ENCODE measurements at places on chromosomes 11 and 22. TPM values are rescaled to one million over a fixed set of nuclear protein-coding genes. Genes with fewer than 3 reads are reported as not detected.

The CD3D gene
- not detected for total RNA-seq

The PACS1 gene
- total RNA-seq = 28.2 TPM

The LYVE1 gene
- 64.6 TPM for total RNA-seq

The MS4A12 gene
- not detected for total RNA-seq

DNA sequence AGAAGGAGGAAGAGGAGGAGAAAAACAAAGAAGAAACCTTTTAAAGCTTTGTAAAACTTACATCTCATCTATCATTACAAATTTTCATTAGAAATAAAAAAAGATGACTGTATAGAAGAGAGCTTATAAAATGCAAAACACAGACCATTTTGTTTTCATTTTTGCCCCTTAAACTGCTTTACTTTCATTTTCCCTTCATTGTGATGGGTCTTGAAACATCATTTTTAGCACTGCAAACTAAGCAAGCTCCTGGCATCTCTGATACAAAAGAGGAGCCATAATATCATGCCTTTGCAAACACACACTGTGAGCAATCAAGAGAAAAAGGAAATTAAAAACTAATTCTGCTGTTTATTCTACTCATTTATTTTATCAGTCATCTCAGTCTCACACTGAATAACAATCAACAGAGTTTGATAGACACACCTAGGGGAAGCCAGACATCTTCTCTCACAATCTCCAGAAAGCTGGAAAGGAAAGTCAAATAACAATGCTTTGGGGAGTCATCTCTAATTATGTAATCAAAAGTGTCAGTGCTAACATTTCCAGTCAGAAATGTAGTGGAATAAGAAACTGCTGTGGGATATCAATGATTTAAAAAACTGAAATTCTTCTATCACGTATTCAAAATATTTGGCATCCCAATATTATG lies 467.7 kb upstream of the FAT3 start:
- no peak for DNase-seq

GRCh38 chr11:2670541-2671100 lies 29.2 kb downstream of the KCNQ1OT1 start:
- no peak for DNase-seq

DNA sequence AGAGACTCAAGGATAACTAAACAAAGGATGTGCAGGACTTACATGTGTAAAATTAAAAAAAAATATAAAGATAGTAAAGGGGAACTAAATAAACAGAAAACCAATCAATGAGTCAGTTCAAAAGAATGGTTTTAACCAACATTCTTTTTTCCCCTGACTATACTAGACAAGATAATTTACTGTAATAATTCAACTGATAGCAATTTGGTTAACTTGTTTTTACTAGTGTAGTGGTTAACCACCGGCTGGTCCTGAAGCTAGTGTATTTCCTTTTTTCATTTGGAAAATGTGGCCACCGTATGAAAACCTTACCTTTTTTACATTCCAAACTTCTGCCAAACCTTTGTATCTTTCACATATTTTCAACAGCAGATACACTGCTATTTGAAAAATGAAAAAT lies 123.1 kb downstream of the ARHGAP42 start:
- no peak for DNase-seq

DNA sequence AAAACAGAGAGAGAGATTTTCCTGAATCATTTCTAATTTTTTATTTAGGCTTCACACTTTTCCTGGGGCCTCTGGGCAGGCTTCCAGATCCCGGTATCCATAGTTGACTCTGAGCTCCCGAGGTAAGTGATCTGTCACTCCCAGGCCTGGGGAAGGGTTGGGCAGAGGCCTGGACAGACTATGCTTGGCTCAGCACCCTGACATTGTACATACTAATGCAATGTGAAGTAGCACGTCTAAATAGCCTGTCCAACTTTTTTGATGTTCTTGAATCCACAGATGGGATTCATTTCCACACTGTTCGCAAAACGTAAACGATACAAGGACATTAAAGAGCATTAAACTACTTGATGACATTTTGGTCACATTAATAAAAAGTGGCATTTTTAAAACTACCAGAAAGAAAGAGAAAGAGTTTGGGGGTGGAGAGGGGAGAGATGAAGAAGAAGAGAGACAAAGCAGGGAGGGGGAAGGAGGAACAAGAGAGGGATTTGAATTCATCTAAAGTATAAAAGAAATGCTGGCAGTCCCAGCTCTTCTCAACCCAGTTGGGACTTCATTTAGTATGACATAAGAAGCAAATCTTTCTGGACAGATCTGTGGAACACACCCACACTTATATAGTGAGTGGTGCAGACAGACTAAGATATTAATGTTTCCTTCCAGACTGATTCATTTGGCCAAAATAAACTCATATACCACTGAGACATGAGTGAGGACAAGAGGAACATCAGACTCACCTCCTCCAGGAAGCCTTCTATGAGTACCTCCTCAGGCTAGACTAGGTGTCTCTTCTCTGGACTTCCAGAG lies 514.2 kb downstream of the SOX6 start:
- no peak for DNase-seq

GRCh38 chr11:3080104-3080503 lies 22.9 kb upstream of the CARS1 start:
- DNase-seq = no peak

Measured in dermis blood vessel endothelial cell (primary cell).